ENCODE measurements at places on chromosomes 7 and 10. TPM values are rescaled to one million over a fixed set of nuclear protein-coding genes. Genes with fewer than 3 reads are reported as not detected.

Gene PDK4
- 34.8 TPM for total RNA-seq

Gene SPDYE1
- 0.10 TPM for total RNA-seq

Gene OR13A1
- total RNA-seq: 0.10 TPM

Gene TBXAS1
- total RNA-seq: 6.2 TPM

Gene SNCG
- 7.1 TPM for total RNA-seq

Gene ATRNL1
- 24.4 TPM for total RNA-seq

Gene DNAJC1
- total RNA-seq: 28.7 TPM

Gene RAB11FIP2
- 32.7 TPM for total RNA-seq

Gene NUTM2E
- 0.20 TPM for total RNA-seq

Gene KIF11
- 15.1 TPM for total RNA-seq

Gene AKR1D1
- total RNA-seq: not detected

Gene PRTFDC1
- 11.7 TPM for total RNA-seq

DNA sequence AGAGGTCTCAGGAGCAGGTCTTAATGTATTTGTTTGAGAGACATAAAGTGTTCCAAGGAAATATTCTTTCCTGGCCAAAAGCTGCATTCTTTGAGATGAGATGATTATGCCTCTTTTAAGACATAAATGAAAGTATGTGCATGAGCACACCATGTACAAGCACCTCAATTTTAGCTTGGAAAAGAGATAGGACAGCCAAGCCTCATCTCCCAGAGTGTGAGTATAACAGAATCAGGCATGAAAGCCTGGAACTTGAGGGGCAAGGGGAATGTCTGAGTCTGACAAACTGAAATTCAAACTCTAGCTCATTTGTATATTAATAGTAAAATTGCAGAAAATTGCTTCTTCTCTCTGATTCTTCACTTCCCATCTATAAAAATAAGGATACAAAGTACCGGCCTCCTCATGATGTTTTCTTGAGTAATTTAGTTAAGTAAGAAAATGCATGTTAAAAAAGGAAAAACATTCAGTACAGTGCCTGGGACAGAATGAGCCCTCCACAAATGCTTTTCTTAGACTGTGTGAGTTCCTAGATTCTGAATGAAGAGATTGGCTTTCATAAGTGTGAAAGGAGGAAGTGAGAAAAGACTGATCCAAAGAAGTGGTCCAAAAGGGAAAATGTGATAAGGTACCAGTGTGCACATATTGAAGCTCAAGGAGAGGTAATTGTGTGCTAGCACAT is 1260.9 kb upstream of the SORCS1 start:
- no peak for DNase-seq

GRCh38 chr10:78942091-78942501 is 126.7 kb upstream of the ZMIZ1 start:
- peak; percentile 86 for DNase-seq

DNA sequence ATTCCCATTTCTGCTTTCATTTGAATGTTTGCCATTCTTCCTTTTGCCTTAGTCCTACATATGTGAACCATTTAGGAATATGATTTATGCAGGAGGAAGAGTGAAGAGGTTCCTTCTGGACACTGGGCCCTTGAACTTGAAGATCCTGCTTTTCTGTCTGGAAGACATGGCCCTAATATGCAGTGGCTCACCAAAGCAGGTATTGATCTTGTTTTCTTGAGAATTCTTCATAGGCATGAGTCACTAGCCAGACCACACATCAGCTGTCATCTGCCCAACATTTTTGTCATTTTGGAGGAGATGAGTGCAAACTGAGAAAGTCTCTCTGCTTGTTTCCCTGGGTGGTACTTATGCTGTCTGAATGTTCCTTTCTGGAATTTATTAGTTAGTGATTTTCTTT is 382.6 kb downstream of the LRMDA start:
- peak; percentile 94 for DNase-seq

DNA sequence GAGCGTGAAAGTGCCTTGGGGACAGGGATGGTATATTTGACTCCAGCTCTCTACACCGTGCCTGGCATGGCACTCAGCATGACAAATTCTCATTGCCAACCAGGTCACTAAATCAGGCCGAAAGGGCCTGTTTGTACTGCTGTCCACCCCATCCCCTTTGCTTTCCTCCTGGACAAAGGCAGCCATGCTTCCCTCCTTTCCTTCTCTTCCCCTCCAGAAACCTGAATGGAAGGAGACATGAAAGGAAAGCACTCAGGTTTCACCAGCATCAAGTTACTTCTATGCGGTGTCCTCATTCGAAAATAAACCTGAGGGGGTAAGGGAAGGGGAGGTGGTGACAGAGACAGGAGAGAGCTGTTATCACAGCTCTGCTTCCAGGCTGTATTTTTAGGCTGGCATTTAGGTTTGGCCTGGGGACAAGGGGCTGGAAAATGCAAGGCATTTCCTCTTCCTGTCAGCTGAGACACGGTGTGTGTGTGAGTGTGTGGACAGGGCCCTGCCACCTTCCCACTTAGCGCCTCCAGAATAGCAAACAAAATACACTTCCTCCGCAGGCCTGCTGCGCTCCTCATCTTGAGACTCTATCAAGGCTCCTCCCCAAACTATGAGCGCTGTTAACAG is 79.9 kb upstream of the COL13A1 start:
- no peak for DNase-seq

- DNase-seq: no peak
Observed at GRCh38 chr10:122894261-122894944, 15.0 kb upstream of the FAM24B start.

GRCh38 chr7:89887489-89887888 is 266.8 kb upstream of the STEAP1 start:
- DNase-seq: no peak

DNA sequence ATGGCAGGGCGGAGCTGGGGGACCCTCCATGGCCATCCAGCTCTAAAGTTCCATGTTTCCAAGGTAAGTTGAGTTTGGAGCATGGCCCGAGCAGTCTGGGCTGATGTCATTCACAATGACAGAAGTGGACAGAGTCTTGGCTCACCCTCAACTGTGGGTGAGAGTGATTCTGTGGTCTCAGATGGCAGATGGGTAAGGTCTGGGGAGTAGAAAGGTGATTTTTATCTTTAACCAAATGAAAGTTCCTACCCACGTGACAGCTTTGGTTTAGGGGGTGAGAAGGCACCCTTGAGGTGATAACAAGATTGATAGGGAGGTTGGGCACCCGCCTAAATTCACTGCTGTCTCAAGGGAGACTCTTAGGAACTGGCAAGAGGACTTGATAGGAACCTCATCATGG is 57.6 kb upstream of the PDZD8 start:
- no peak for DNase-seq

GRCh38 chr7:32263611-32264010 is 193.4 kb upstream of the PDE1C start:
- no peak for DNase-seq

DNA sequence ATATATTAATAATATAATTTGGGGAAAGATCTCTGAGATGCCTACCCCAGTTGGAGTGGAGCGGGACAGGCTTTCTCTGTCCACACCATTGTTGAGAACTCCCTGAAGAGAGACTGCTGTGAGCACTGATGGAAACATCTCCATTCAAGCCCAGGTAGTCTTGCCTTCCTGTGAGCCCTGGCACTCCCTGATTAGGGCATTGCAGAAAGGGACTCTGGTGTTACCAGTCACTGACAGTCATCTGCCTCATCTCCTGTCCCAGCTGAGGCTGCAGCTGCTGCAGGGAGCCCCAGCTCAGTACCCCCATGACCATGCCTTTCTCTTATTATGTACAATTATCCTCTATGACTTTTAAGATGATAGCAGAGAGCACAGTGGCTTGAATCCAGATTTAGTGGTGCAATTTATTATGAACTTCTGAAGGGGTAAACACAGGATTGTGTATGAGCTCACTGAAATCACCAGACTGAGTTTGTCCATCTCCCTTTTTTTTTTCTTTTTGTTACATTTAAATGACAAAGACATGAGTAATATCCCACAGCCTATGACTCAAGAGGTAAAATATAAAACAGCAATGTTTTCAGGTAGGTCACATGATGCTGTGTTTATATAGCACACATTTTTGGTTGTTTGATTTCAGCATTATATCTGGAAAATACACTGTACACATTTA is 236.9 kb downstream of the SLC25A13 start:
- DNase-seq: no peak

GRCh38 chr7:33887266-33887975 is 17.9 kb upstream of the BMPER start:
- no peak for DNase-seq

DNA sequence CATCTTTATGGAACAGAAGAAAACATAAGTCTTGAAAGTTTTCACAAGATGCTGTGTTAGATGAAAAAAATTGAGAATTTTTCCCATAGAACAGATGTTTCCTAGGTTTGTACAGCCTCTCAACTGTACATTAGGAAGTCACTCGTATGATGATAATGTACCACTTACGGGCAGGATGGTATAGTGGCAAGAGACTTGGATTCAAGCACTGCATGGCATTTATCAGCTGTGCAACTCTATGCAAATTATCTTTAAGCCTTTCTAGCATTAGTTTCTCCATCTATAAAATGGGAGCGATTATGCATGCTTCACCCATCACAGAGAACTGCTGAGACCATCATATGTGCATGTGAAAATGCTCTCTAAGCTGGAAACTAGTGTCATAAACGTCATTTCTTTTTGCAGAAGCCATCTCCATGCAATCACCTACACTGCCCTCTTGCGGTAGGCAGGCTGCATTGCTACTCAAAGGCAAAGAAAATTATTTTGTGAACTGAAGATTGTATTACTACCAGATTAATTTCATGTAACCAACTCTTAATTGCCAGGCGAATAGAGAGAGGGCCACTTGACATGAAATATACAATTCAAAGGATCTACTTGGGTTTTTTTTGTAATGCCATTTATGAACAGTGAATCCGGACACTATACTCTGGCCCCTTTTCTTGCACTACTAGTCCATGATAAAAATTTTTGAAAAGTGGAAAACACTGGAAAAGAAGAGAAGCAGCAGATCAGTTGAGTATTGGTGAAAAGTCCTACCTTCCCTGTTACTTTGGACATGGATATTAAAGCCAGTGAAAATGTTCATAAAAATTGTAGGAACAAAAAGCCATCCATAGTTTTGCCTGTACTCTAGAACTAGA is 102.3 kb downstream of the JAZF1 start:
- peak; percentile 44 for DNase-seq

GRCh38 chr10:32144817-32145688 is 88.8 kb upstream of the KIF5B start:
- no peak for DNase-seq

DNA sequence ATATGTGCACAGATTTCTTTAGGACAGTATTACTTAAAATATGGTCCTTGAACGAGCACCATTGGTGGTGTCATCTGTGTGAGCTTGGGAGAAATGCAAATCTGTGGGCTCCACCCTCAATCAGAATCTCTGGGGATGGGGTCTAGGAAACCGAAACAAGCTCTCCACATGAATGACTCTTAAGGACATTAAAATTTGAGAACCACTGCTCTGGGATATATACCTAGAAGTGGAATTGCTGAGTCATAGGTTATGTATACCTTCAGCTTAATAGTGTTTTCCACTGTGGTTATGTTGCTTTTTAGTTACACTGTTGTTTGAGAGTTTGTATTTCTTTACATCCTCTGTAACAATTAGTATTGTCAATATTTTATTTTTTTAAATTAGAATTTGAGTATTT is 24.0 kb downstream of the ZNRF2 start:
- DNase-seq: no peak

DNA sequence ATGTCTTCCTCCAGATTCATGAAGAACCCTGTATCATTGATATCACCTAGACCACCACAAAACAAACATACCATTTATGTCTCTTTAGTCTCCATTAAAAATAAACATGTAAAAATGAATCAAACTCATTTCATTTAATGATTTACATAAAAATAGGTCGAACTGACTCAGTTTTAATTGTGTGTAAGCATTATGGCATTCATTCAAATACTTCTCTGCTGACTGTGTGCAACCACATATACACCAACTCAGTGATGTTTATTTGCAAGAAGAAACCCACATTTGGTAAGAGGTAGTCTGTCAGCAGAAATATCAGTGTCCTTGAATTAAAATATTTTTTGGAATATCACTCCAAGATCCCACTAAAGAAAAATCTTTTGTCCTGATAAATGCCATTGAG is 30.5 kb downstream of the ABCB1 start:
- DNase-seq: no peak

- DNase-seq: no peak
Observed at GRCh38 chr10:102605712-102606111, 38.6 kb upstream of the TRIM8 start.

DNA sequence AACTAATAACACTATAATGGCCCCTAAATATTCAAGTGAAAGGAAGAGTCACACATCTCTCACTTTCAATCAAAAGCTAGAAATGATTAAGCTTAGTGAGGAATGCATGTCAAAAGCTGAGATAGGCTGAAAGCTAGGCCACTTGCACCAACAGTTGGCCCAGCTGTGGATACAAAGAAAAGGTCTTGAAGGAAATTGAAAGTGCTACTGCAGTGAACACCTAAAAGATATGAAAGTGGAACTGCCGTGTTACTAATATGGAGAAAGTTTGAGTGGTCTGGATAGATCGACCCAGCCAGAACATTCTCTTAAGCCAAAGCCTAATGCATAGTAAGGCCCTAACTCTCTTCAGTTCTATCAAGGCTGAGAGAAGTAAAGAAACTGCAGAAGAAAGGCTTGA is 12.1 kb upstream of the SNX13 start:
- no peak for DNase-seq

DNA sequence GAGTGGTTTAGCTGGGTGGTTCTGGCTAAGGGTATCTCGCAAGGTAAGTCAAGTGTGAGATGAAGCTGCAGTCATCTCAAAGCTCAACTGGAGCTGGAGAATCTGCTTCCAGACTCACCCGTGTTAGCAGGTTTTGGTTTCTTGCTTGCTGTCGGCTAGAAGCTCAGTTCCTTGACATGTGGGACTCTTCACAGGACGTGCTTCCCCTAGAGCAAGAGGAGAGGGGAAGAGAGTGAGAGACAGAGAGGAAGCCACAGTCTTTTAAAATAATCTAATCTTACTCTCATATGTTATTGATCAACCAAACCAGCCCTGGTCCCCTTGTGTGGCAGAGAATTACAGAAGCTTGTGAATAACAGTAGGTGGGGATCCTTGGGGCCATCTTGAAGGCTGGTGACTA is 199.5 kb downstream of the REEP3 start:
- DNase-seq: no peak

DNA sequence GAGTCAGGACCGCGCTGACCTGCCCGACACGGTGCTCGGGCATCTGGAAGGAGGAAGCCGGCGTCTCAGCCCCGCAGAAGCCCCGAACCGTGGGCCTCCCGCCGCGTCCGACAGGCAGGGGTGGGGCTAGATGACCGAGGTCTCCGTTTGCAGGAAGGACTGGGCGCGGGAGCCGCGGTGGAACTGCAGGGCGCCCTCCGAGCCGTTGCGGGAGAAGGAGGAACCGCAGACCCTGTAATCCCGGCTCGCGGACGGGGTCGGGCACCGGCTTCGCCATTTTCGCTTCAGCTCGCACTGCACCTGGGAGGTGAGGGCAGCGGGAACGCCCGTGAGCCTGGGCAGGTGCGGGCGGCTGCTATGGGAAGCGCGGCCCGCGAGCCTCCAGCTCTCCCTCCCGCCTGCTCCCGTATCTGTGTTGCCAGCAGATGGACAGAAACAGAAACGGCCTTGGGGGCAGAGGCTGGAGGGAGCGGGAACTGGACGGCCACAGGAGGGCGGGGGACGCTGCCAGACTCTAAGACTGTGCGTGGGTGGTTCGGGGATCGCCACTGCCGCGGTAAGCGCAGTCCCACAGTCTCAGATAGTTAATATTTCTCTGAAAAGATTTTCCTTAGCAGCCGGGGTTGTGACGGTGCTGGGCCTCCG is 114.1 kb downstream of the VIPR2 start:
- DNase-seq: no peak

GRCh38 chr10:73251683-73252444 is 580 bp downstream of the MRPS16 start:
- DNase-seq: no peak

Data from skin of body (tissue), 3 donors.